Cardiac muscle cell (in vitro differentiated cells and primary cell): ENCODE measurements at places on chromosomes 1 and 21.

DNA sequence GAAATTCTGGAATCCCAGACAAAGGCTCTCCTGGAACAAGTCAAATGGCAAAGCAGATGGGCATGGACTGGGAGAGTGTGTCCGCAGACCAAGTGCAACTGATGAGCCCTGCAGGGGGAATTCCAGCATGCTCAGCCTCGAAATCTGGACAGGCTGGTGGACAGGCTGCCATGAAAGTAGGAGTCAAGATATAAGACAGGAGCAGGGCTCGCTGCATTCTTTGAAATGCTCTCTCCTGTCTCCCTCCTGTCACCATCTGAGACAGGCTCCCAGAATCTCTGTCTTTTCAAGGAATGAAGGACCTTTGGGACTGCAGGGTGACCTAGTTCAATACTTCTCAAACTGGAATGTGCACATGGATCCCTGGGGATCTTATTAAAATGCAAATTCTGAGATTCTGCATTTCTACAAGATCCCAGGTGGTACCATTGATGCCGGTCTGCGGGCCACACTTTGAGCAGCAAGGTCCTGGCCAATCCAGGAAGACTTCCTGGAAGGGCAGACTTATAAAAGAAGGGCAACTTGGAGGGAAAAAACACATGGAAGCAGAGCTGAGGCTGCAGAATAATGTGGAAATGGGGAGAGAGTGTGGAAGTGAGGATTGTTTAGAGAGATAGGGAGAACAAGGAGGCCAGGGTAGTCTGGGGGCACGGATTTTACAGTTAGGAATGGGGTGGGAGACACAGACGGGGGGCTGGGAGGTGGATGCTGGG is 29.8 kb downstream of the TNNT2 start:
- no peak for DNase-seq

DNA sequence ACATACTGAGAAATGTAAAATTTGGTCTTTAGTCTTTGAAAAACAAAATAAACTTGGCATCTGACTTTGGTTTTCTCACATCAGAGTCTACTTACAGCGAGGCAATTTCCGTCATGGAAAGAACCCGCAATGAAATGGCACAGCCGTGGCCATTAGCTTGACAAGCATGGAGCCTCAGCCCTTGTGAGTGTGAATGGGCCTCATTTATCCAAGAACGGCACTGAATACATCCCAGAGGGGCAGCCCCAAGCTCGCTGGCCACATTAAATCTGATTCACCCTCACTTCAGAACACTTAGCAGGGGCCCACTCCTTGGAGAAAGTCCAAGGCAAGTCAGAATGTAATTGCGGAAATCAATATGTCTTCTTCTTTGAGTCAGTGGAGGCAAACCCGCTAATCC is 64.8 kb downstream of the ERG start:
- DNase-seq: no peak

GRCh38 chr21:43328185-43328957 is 98.6 kb downstream of the SIK1 start:
- peak; percentile 67 for DNase-seq

DNA sequence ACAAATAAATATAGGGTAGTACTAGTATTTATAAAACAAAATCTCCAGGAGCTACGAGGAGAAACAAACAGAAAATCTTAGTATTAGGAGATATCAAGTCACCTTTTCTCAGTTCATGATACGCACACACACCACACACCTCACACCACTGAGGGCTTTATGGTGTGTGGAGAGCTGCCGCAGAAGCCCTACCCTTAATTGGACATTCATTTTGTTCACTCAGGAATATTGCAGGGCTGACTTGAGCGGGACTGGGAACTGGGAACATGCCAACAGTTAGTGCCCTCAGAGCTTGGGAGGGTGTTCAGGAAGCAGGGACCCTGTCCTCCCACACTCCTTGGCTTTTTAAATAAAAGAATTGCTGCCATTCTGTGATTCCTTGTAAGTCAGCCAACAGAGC is 386.8 kb downstream of the RYR2 start:
- DNase-seq: no peak

DNA sequence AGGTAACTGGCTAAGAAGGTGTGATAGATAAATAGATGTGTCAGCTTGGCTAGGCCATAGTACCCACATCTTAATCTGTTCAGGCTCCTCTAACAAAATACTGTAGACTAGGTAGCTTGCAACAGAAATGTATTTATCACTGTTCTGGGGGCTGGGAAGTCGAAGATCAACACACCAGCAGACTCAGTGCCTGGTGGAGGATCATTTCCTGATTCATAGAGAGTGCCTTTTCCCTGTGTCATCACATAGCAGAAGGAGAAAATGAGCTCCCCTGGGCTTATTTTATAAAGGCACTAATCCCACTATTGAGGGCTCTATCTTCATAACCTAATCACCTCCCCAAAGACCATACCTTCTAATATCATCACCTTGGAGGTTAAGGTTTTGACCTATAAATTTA is 532.7 kb upstream of the OLFM3 start:
- DNase-seq: no peak

GRCh38 chr1:221097479-221098281 is 218.4 kb downstream of the HLX start:
- DNase-seq: no peak

- DNase-seq: no peak
Measured at GRCh38 chr1:224170343-224170742, 12.7 kb upstream of the DEGS1 start.

GRCh38 chr1:86712088-86712860 is 7.9 kb downstream of the SH3GLB1 start:
- no peak for DNase-seq

DNA sequence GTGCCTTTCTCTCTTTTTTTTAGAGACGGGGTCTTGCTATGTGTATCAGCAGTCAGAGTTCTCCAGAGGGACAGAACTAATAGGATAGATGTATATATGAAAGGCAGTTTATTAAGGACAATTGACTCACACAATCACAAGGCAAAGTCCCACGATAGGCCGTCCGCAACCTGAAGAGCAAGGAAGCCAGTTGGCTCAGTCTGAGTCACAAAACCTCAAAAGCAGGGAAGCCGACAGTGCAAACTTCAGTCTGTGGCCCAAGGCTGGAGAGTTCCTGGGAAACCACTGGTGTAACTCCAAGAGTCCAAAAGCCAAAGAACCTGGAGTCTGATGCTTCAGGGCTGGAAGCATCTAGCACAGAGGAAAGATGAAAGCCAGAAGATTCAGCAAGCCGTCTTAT is 16.3 kb upstream of the H3-3A start:
- peak; percentile 62 for DNase-seq

GRCh38 chr1:54221113-54221834 is 21.3 kb downstream of the MRPL37 start:
- no peak for DNase-seq

DNA sequence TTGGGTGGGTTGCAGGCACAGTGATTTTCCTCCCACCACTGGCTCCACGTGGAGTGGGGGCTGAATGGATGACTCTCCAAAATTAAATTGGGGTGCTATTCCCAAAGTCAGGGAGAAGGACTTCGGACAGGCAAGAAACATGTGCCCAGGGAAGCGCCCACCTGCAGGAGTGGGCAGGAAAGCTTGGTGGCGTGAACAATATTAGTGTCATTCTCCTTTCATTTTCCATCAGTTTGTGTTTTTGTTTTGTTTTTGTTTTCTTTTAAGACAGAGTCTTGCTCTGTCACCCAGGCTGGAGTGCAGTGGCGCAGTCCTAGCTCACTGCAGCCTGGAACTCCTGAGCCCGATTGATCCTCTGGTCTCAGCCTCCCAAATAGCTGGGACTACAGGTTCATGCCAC is 30.1 kb downstream of the TOMM20 start:
- no peak for DNase-seq

GRCh38 chr1:106768077-106768476 is 288.4 kb upstream of the PRMT6 start:
- DNase-seq: peak; percentile 8

DNA sequence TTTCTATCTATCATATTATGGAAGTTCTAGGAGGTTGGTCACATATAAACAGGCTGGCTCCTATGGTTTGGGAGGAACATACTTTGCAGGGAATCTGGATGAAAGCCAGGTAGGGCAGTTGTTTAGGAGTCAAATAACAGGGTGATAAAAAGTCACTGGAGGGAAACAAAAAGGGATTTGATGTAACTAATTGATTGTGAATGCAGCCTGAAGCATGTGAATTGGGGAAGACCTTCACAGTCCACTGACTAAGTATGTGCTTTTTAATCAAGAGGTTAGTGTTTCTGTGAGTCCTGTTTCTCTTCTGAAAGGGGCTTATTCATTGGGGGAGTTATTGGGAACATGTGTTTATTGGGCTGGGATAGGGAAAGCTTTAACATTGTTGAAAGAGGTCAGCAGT is 41.3 kb downstream of the HMCN1 start:
- DNase-seq: peak; percentile 30

DNA sequence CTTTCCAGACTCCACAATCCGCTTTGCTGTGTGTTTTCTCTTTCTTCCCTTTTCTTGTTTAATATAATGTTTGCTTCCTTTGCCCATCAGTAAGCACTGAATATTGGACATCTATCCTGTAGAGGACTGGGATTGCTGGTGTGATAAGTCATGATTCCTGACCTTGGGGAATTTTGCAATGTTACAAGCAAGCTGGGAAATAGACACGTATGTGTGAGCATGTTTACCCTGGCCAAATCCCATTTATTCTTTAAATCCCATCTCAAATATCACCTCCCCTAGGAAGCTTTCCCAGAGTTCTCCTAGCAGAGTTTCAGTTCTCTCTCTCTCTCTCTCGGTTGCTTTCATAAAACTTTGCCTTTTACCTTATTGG is 155.3 kb downstream of the ROR1 start:
- DNase-seq: no peak

- peak; percentile 39 for DNase-seq
Measured at GRCh38 chr1:92310185-92310597, 11.3 kb downstream of the RPAP2 start.

DNA sequence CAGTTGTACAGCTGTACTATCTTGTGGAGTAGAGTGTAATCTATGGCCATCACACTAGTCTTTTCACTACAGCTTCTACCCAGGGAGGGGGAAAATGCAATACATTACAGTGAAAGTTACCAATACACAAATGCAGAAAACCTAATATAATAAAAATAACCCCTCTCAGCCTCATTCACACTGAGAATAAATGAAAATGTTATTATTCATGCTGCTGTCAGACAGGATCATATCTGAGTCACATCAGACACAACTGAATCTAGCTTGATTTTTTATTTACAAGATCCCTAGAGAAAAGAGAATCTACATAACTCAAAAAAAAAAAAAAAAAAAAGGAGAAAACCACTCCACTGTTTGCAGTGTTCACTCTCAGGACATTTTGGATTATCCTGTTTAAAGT is 293.9 kb upstream of the ESRRG start:
- no peak for DNase-seq

DNA sequence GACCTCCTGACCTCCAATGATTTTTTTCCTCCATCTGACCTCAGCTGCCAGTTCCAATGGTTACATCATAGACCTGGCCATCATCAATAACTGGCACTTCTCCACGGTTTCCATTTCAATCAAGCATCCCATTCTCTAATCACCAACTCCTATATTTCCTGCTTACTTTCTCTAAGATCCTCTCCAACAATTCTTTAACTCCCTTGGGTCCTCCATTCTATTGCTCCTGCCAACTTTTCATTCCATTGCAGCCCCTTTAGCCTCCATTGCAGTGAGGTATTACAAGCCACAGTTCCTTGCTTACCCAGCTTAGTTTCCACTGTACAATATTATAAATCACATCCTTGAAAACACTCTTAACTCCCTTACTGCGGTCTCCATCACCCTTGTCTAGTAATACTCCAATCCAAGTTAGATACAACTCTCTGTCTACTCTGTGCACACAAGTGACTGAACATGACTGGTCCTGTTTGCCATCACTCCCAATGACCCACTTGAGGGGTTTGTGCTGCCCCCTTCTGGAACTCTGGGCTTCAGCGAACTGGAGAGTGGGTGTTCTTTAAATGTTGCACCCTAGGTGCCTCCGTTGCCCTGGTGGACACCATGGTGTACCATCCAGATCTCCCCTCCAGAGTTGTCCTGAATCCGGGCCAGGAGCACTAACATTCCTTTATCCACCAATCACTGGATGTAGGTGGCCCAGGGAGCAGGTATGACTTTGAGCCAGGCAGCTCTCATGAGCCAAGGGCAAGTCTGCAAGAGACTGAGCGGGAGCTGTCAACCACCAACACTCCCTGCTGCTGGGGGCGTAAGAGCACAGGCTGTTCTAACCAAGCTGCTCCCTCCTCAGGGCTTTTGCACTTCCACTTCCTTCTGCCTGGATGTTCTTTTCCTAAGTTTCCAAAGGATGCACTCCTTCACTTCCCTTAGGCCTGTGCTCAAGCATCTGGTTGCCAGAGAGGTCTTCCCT is 3.7 kb upstream of the FNDC7 start:
- DNase-seq: peak; percentile 59

GRCh38 chr1:25067518-25068251 is 137.6 kb upstream of the RUNX3 start:
- DNase-seq: no peak

DNA sequence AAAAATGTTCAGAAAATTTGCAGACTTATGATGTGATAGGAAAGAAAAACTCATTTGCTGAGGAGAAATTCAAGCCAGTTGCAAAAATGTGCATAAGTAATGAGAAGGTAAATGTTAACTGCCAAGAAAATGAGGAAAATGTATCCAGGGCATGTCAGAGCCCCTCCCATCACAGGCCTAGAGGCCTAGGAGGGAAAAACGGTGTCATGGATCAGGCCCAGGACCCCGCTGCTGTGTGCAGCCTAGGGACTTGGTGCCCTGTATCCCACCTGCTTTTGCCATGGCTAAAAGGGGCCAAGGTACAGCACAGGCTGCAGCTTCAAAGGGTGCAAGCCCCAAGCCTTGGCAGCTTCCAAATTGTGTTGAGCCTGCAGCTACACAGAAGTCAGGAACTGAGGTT is 214.0 kb upstream of the ADGRL4 start:
- no peak for DNase-seq

DNA sequence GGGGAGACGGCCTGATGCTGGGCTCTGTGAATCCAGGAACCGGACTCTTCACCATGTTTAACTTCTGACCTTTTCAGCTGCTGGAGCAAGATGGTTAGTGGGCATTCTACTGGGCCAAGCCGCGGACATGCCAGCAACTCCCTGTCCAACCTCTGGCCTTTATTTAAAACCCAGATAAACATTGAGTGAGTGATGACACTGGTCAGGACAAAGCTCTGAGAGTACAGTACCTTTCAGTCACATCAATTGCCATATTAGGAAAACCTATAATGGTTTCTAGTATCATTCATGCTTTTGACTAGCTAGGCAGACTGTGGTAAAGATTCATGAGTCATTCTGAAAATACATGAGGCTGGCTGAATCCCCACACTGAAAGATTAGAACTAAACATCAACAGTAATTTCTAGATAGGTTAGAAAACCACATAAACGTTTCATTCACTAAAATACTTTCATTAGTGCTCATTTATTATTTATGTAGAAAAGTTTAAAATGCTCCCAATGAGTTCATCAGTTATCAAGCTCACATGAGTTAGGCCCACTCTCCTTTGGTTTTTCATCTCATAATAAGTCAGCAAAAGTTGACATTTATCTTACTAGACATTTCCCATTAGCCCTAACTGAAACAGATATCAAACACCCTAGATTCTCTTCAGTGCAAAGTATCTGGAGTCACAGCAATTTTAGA is 7.1 kb upstream of the ACTA1 start:
- peak; percentile 22 for DNase-seq
